ENCODE measurements at places on chromosomes 12 and 14.

DNA sequence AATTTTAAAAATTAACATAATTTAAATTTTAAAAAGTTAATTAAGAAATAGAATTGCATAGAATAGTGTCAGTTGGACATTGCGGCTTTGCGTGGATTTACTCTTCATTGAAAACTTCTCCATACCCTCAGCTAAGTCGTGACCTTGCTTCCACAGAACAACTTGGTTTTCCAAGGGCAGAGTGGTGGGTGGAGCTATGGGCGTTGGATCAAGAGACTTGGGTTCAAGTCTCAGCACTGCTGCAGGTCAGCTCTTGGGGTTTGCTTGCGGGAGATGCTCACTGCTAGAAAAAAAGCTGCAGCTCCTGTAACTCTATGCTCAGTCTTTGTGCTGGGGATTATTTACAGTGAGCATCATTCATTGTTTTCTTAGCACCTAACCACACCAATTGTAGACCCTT lies 133.7 kb downstream of the PRIMA1 start:
- no peak for DNase-seq

GRCh38 chr14:104966261-104966865 lies 11.8 kb downstream of the AHNAK2 start:
- DNase-seq, result no peak

GRCh38 chr14:91244501-91244901 lies at the start of gene GPR68:
Gene GPR68 (minus strand): TSS chr14:91244704. CDS start chr14:91235050, 9,654 bp downstream.
- DNase-seq, result no peak

DNA sequence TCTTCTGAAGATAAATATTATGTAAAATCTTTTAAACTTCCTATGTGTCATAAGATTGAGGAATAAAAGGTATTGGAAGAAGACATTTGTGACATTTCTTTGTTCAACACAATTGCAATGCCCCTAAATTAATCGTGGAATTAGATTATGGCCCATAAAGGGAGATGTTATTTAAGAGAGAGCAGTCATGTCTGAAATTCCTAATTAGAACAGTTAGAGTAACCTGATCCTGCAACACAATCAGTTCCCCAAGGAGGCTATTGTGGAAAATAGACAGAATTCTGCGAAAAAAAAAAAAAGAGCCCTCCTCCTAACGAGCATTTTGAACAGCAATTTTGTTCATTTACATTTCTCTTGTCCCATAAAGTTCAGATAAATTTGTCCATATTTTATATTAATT lies 339.5 kb downstream of the PAWR start:
- DNase-seq, result no peak

GRCh38 chr14:26415618-26416123 lies 182.2 kb downstream of the NOVA1 start:
- no peak for DNase-seq

GRCh38 chr12:107029081-107029480 lies 42.1 kb upstream of the MTERF2 start:
- no peak for DNase-seq

- DNase-seq, result no peak
Measured at GRCh38 chr14:96568621-96569020, 66.4 kb downstream of the PAPOLA start.

DNA sequence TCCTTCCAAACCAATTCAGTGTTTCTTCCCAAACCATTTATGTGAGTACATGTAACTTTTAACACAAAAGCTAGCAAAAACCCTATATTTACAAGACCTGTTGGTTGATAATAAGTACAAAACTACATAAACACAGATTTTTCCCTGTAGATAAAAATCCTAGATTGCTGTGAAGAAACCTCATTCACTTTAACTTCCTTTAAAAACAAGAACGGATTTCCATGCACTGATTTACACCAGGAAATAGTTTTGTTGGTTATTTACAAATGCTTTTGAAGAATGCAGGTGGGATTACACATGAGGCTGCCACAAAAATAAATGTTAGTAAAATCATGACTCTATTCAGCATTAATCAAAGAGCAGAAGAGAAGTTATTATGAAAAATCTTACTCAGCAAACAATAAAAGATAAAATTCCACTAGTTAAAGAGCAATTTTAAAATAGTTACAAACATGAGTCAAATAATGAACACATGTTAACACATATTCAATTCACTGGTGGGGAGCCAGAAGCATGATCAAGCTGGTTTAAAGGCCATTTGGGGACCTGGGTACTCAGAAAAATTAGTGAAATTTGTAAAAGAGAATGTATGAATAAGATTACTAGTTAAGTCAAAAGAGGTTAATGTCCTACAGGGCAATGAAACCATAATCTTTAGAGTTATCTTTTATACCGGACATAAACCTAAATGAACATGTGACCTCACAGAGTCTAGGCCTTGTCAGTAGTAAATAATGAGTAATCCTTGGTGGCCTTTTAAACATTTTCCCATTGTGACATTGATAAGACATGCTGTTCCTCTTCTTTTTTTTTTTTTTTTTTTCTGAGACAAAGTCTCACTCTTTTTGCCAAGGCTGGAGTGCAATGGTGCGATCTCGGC lies 79.9 kb downstream of the PHLDA1 start:
- DNase-seq, result no peak

All from SK-N-MC (cell line).